ENCODE measurements at places on chromosomes 6 and 20.

- no peak for DNase-seq
Observed at GRCh38 chr20:4243071-4243470, 227.7 kb upstream of the RNF24 start.

GRCh38 chr6:42724825-42725224 lies 2.4 kb upstream of the PRPH2 start:
- no peak for DNase-seq

GRCh38 chr6:39822846-39823815 lies 31.0 kb downstream of the DAAM2 start:
- no peak for DNase-seq

DNA sequence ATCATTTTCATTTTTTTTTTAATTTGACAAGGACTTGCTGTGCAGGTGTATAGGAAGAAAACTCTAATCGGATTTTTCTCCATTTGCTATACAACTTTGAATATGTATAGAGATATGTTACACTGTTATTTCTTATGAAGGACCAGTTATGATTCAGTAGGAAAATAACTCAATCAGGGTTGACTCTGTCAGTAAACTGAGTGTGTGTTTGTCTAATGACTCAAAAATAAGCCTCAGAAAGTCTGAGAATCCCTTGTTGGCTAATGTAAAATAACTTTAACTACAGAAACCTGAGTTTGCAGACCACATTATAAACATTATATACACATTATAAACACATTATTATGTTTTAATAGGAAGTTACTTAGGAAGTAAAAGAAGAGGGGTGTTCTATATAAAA lies 352.6 kb downstream of the RIMS1 start:
- DNase-seq = no peak

GRCh38 chr20:50799176-50799889 lies 4.5 kb downstream of the BCAS4 start:
- no peak for DNase-seq

DNA sequence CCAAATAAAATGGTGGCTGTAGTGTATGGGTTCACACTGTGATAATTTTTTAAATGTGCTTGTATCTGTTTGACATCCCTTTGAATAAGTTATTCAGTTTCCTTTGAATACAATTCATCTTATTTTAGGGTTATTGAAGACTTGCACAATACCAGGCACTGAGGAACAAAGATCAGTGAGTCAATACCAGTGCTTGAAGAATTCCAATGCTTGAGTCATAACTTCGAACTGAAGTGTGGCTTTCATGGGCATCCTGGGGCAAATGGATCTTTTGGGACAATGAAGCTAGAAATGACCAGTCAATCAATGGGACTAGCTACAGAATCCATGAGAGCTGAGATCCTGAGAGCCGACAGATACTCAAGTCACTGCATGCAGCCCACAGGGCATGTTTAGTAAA lies 349.9 kb upstream of the FLRT3 start:
- no peak for DNase-seq

- no peak for DNase-seq
Observed at GRCh38 chr6:119543332-119543731, 193.8 kb upstream of the MAN1A1 start.

DNA sequence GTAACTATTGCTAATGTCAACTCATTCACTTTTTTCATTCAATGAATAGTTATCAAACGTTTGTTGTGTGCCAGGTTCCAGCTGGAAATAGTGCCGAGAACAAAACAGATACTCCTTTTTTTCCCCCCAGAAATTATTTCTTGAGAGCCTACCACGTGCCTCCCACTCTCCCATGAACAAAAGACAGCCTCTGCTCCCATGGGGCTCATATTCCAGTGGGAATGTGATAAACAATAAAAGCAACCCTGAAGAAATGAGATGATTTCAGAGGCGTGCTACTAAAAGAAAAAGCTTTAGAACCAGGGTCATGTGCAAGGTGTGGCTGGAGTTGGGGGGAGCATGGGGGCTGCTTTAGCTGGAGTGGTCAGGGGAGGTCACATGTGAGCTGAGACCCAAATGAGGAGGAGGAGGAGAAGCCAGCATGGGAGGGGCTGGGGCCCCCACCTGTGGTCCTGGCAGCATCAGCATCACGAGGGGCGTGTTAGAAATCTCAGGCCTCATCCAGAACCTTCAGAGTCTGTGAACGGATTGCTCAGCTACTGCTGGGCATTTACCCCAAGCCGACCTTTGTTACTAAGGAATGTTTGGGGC lies 157.4 kb downstream of the EYA2 start:
- no peak for DNase-seq

DNA sequence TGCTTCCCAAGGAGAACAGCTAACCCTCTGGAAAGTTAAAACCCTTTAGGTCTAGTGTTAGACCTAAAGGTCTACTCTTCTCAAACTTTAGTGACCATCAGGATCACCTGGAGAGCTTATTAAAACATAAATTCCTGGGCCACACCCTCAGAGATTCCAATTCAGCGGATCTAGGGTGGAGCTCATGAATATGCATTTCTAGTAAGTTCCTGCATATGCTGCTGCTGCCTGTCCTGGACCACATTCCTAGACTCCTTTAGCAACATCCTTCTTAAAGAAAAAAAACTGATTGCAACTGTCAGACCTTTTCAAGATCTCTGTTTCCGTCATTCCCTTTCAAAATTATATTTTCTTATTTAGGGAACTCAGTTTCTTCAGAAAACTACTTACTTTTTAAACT lies 31.2 kb downstream of the SNAP25 start:
- DNase-seq = no peak

DNA sequence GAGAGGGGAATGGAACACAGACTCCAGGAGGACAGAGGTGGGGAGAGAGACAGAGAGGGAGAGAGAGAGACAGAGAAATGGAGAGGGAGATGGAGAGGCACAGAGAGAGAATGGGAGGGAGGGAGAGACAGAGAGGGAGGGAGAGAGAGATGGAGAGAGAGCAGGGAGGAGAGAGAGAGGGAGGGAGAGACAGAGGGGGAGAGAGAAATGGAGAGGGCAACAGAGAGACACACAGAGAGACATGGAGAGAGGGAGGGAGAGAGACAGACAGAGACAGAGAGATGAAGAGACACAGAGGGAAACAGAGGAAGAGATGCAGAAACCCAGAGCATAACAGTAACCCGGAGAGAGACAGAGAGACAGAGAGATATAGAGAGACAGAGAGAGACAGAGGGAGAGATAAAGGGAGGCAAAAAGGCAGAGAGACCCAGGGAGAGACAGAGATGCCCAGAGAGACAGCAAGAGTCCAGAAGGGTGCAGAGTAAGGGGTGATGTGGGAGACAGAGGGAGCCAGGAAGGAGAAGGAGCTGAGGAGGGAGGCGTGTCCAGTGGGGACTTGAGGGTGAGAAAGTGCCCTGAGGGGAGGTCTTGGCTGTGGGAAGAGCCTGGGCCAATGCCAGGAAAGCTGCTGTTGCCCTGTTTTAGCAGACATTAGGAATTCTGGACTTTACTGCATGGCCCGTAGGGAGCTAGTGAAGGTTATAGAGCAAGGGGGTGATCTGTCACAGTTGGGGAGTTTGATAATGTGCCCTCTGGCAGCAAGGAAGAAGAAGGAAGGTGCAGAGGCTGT lies 78.3 kb downstream of the SRC start:
- no peak for DNase-seq

- DNase-seq = no peak
Observed at GRCh38 chr20:31842471-31843157, 2.8 kb downstream of the FOXS1 start.

- DNase-seq = no peak
Observed at GRCh38 chr20:61850926-61851900, 214.5 kb downstream of the TAF4 start.

- no peak for DNase-seq
Observed at GRCh38 chr6:68724060-68724459, 89.0 kb downstream of the ADGRB3 start.

- no peak for DNase-seq
Observed at GRCh38 chr20:62546606-62547005, 70.8 kb upstream of the GATA5 start.

DNA sequence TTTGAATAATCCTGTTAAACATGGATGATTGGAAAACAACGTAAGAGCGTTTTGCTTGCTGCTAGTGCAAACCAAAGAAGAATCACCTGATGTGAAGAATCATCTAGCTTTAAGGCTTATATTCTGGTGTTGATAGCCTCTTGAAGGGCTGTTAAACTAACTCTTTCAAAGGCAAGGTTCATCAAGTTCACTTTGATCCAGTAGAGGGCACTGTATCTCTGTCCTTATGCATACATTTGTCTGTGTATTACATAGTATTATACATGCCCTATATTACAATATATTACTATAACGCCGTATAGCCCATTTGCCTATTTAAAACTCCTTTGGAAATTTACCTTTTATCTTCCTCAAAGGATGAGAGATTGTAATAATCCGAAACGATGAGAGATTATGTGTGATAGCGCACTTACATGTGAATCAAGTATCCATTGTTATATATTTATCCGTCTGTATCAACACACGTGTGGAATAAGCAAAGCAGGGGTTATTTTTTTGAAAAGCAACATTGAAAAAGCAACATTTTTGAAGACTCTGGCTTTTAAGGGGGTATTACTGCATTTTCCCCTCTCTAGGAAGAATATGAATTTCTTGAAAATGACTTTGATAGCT lies 50.8 kb upstream of the NRN1 start:
- no peak for DNase-seq

- no peak for DNase-seq
Observed at GRCh38 chr20:57611586-57612311, 8.5 kb downstream of the ZBP1 start.

GRCh38 chr6:155013457-155013876 lies 18.4 kb downstream of the TIAM2 start:
- DNase-seq = no peak

DNA sequence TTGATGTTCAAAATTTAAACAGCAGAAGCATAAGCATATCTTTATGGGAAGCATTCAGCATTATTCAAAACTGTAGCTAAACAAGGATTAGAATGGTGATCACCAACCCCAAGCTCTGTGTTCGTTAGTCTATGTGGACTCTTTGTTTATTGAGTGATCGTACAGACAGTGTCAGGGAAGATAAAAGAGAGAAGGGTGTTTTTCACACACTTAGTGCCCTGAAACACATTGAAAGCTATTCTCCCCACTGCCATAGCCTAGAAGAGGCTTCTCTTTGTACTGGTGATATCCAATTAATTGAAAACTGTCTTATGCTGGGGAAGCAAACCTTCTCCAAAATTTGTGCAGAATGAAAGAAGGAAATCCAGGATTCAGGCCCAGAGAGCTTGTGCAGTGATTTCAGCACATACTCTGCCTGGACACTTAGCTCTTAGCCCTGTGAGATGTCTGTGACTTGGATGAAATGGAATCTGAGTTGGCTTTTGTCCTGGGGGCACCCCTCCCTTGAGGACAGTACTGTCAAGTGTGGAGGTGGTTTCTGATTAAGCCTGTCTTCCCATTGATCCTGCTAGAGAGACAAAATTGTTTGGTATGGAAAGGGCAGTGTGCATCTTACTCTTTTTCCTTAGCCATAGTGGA lies 125.7 kb upstream of the MTHFD1L start:
- DNase-seq = no peak

DNA sequence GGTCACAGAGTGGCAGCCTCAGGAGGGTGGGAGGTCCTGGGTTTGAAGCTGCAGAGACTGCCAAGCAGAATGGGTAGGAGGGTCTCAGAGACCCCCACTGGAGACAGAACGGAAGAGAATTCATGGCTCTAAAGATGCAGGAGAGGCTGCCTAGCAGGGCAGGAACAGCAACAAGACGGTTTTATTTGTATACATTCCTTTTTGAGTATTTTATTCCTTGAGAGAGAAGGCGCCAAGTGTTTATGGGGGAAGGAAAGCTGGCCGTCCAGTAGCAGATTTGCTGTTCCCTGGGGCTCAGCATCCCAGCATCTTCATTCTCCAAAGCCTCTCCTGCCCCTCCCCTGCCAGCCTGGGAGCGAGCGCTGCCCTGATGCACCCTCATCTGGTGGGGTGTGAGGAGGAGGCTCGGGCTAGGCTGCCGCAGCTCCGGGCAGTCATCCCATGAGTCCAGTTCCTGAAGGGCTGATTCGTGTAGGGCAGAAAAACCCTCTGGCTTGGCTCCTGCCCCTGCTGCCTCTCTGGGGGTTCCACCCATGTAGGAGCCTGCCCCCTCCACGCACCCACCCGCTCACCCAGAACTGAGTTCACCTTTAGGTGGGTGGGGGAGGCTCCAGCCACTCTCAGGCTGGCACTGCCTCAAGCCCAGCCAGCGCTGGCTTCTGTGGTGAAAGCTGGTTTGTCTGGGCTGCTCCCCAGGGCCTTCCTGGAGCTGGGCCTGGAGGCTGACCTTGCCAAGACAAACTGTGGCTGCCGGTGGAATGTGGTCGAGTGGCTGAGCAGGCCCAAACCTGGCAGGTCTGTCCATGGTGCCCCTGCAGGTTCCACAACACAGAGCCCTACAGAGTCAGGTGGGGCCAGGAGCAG lies 32.4 kb downstream of the CPXM1 start:
- DNase-seq = no peak

GRCh38 chr6:20415304-20415703 lies 13.6 kb downstream of the E2F3 start:
- DNase-seq = no peak

- no peak for DNase-seq
Observed at GRCh38 chr20:43183536-43184070, 6.1 kb downstream of the PTPRT start.

GRCh38 chr6:259901-260508 lies 32.3 kb upstream of the DUSP22 start:
- no peak for DNase-seq

DNA sequence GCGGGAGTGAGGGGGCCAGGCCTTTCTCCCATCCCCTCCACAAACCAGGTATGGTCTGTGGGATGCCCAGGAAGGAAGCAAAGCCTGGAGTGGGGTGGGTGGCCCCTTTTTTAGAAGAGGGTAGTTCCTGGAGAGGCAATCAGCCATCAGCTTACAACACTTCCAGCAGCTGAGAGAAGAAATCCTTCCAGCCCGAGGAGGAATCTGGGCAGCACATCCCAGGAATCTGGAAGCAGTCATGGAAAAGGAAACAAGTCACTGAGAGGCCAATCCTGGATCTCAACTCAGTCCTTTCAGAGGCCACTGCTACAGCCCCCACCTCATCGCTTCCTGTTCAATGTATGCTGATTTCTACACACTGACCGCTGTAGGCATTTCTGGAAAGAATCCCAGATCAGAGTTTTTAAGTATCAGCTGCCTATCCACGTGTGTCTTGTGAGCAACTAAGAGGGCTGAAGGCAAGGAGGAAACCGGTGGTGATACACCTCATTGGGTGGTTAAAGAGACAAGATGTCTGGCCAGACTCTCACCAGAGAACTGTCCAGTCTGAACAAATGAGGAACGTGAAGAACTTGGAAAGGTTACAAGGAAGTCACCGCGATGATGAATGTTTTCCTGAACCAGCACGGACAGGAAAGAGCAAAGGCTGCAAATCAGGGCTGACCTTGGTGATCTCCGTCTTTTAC lies 92.9 kb upstream of the SHLD1 start:
- DNase-seq = no peak

DNA sequence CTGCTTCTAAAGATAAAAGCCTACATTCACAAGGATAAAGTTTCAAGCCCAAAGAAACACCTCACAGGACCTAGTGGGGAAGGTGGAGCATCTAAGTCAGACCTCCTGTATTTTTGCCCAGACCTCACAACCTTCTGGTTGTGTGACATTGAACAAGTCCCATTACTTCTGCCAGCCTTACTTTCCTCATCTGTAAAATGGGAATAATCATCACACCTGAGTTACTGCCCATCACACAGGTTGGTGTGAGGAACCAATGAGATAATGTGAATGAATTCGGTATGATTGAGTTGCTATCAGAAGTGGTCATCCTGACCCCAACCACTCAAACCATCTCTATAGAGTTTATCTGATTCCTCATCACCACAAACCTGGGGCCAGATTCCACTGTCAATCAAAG lies 11.1 kb upstream of the SLC22A23 start:
- no peak for DNase-seq
